ENCODE measurements at places on chromosomes 4 and X. TPM values are rescaled to one million over a fixed set of nuclear protein-coding genes. Genes with fewer than 3 reads are reported as not detected.

DNA sequence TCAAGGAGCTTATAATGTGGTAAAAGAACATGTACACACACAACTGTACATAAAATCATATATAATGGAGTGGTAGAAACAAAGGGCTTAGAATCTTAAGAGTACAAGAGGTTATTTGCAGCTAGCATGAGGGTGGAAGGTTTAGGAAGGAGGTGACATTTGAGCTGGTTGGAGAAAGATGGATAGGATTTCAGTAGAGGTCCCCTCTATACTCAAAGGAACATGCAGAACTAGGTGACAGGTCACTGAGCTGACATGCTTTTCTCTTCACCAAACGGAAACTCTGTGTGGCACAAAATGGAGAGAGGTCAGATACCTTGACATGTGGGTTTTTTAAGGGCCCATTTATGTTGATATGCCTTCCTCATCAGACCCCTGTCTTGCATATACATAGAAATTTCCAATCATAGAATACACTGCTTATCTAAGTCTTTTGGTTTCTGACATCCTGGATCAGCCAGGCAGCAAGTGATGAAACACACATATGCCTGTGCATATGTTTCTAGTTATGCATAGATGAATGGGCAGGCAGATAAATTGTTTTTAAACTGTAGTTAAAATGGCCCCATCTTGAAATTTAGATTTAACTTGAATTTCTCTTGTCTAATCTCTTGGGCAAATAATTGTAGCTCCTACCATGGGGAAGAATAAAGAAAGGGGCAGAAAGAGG lies 29.3 kb downstream of the CLCN5 start:
- DNase-seq, result no peak

DNA sequence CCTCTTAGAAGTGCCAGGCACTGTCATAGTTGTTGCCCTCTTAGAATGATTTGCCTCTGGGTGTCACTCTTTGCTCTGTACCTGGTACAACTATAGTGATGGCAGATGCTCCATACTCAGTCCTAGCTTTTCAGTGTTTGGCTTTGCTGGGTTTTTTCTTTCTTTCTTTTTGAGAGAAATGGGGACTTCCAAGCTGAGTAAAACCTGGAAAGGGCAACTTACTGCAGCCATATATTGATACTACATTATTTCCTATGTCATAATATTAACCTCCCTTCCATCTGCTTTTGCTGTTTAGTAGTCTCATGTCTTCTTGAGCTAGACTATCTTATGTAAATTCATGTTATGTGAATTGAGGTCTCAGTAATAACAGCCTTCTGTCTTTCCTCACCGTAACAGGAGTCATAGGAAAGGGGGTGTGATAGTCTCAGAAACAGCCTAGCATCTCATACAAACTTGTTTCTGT lies 49.0 kb downstream of the NIPAL1 start:
- no peak for DNase-seq

- DNase-seq, result no peak
Measured at GRCh38 chrX:21438792-21439191, 64.6 kb downstream of the CNKSR2 start.

DNA sequence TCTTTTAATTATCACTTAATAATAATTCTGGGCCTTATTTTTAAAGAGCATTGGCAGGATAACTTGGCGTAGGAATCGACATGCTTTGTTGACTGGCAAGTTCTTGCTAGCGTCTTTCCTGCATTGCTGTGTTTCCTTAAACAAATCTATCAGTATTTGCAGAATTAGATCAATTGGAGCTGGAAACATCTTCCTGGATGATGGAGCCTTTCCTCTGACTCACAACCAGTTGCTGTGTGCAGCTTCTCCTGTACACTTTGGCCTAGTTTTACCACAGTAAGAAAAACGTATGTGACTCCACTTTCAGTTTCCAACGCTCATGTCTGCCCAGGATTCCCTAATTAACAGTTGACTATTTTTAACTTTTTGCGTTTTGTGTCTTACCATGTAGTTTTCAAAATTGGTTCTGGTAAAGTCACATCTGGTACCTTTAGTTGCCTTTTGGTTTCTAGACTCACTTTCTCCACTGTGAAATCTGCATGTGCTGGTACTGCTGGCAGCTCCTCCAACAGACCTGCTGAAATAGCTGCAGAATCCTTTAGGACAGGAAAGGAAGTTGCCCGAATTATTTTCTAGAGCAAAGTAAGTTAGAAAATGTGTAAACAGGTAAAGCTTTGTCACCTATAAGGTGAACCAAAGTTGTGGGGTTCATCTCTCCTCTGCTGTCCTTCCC lies 553.2 kb upstream of the FAT1 start:
- no peak for DNase-seq

- DNase-seq, result no peak
Measured at GRCh38 chr4:7083597-7084563, 16.0 kb upstream of the GRPEL1 start.

DNA sequence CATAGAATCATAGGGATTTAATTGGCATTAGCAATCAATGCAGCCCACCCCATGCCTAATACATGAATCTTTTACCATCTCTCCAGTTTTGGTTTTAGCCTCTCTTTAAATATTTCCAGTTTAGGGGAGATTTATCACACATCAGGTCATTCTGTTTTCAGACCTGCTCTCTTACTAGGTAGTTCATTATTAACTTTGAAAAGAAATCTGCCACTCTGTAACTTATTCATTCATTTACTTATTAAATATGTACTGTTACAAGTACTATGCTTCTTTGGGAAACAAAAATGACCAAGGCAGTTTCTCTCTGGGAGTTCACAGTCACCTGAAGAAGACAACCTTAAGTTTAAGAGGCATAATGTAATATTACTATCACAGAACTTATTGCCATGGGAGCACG lies 62.1 kb downstream of the USO1 start:
- DNase-seq, result no peak

- no peak for DNase-seq
Measured at GRCh38 chr4:114267976-114268375, 288.5 kb upstream of the ARSJ start.

GRCh38 chrX:24513416-24513815 lies 48.3 kb downstream of the PDK3 start:
- DNase-seq, result no peak

GRCh38 chr4:141786946-141787345 lies 150.6 kb downstream of the IL15 start:
- DNase-seq, result no peak

GRCh38 chr4:159002950-159003349 lies 99.9 kb upstream of the RAPGEF2 start:
- no peak for DNase-seq

DNA sequence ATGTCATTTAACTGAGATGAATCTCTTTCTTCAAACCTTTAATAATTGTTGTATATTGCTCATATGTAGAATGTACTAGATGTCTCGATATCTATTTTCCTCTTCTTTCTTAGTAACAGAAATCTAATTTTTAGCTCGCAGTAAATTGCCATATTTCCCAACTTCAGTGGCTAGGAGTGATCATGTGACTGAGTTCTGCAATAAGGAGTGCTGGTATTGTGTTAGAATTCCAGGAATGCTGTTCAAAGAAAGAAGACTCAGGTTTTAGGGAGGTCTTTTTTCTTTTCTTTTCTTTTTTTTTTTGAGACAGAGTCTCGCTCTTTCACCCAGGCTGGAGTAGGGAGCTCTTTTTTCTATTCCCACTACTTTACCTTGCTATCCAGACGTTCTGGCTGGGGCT lies 81.7 kb downstream of the SLC10A7 start:
- DNase-seq, result no peak

GRCh38 chr4:15568821-15569220 lies 86.3 kb downstream of the FBXL5 start:
- peak; percentile 18 for DNase-seq

- no peak for DNase-seq
Measured at GRCh38 chr4:10783351-10783750, 98.8 kb upstream of the CLNK start.

- no peak for DNase-seq
Measured at GRCh38 chr4:111040904-111041303, 418.0 kb upstream of the PITX2 start.

DNA sequence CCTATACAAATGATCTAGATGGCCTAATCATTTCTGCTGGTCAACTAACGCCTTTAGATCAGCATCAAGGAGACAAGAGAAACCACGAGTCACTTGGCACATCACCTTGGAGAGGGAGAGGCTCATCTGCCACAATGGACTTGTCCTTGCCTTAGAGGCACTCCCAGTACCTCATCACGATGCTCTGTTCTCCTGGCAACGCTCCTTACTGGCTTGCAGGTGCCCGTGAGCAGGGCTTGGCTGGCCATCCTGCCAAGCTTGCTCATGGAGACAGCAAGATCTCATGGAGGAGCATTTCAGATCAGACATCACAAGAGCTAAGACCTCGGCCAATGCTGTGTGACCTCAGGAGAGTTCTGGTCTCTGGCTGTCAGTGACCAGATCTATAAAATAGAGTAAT lies 2.7 kb upstream of the SMIM20 start:
- DNase-seq, result no peak

DNA sequence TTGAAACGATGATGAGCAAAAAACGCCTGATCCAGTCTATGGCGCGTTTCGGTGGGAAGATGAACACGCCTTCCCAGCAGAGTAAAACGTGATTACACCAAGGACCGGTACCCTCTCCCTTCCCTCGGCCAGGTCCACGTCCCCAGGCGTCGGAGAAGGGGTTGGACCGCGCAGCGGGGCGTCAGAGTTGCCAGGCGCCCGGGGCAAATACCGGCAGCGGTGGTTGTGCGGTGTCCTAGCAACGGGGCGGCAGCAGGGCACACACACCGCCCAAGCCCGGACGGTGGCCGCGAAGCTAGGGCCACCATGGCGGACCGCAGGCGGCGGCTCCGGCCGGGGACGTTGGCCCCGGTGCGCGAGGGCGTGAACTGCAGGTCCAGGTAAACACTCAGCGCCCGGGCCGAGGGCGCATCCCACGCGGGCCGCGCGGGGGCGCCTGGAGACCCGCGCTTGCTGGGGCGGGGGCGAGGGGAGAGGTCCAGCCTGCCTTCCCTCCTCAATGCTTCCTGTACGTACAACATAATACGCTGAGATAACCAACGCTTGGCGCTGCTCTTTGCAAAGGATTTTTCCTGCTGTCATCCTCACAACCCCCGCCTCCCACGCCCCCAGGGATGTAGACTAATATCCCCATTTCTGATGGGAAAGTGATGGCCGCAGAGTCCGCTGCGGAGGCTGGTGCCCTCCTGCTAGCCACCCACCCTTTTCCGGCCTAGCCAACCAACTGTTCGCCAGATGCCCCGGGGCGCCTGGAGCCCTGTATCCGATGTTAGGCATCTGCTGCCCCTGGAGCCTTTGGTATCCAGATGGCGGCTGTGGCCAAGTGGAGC lies at the start of gene FAM47E:
Gene FAM47E, plus strand, starts transcription at position 281 of the 830 bp plus-strand sequence. Its CDS starts 26 bp downstream, at position 307.
- DNase-seq, result peak; percentile 85

GRCh38 chrX:17689971-17690409 lies 47.3 kb upstream of the SCML1 start:
- no peak for DNase-seq

DNA sequence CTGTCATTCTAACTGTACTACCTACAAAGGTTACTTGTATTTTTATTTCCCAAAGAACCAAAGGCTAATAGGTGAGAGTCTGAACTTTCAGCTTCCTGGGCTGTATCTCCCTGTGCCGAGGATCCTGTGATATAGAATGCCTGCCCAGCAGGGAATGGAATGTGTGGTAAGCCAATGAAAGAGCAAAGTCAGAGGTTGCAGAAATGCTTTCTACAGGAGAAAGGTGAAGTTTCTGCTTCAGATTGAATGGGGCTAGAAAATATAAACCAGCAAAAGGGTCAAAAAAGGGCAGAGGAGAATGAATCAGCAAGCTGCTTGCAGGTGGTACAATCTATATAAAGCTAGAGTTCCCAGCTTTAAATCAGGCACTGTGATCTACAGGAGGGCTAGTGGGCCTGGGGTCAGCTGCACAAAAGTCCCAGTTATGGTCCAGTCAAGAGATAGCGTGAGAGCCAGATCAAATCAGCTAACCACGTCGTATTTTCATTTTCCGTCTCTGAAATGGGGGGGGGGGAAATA lies 146.1 kb downstream of the DCTD start:
- DNase-seq, result no peak

- no peak for DNase-seq
Measured at GRCh38 chr4:169253904-169254303, 16.9 kb downstream of the SH3RF1 start.

- no peak for DNase-seq
Measured at GRCh38 chr4:6107114-6107791, 89.0 kb upstream of the C4orf50 start.

DNA sequence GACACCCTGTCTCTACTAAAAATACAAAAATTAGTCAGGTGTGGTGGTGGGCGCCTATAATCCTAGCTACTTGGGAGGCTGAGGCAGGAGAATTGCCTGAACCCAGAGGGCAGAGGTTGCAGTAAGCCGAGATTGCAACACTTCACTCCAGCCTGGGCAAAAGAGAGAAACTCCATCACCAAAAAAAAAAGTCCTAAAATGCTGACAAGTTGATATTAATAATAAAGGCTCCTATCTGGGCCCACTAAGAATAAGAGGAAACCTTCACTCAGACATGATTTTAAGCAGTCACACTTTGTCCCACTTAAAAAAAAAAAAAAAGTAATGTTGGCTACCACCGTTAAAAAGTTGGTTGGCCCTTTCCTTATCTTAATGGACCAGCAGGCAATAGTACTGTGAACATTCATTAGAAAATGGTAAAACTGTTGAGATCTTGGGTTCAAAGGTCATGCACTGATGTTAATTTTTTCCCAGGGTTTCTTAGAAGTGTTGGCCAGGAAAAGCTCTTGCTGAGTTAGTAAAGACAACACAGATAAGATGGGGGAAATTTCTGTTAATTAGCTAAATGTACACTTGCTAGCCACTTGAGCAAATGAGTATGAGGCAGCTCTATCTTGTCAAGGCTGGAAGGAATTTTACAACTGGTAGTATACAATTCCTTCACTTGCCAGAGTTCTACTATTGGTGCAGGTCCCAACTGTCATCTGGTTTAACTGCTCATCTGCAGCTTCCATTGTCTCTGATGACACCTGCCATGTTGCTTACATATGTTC lies 43.6 kb upstream of the BMP2K start:
- DNase-seq, result no peak

- DNase-seq, result no peak
Measured at GRCh38 chr4:151933122-151933827, 172.5 kb upstream of the GATB start.

- DNase-seq, result no peak
Measured at GRCh38 chr4:185999207-185999606, 69.7 kb upstream of the TLR3 start.

Gene REPS2
- total RNA-seq, result 4.5 TPM

Gene FAT4
- 4.1 TPM for total RNA-seq

Gene FOXO4
- total RNA-seq, result 35.2 TPM

Gene BEND2
- total RNA-seq, result not detected

Gene FGA
- total RNA-seq, result not detected

Gene FGFBP2
- total RNA-seq, result 1.1 TPM

Gene TMSB15A
- total RNA-seq, result not detected

Gene PITX2
- 30.7 TPM for total RNA-seq

Gene AKAP17A
- 14.9 TPM for total RNA-seq

Gene FREM3
- total RNA-seq, result not detected

Gene ADAM29
- not detected for total RNA-seq

Gene DDX53
- total RNA-seq, result not detected

Gene CYTL1
- not detected for total RNA-seq

Gene SLC6A8
- 46.4 TPM for total RNA-seq

Gene FAM133A
- total RNA-seq, result not detected
